B cell (primary cell): ENCODE measurements at places on chromosomes 6 and 20. TPM values are rescaled to one million over a fixed set of nuclear protein-coding genes. Genes with fewer than 3 reads are reported as not detected.

DNA sequence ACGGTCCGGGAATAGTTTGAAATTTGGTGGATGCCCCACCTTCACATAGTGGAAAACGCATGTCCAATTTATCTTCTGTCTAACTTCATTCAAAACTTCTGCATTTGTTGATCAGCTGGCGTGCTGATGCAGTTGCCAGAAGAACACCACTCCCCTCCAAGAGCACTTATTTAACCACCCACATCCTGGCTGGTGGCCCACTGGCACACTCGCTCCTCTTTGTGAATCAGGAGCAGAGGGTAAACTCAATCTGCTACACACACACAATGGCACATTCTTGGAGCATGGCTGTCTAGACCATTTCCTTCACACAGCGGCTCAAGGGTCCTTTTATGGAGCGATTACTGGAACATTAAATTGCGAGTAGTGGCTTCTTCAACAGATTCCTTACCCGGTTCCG, 55.1 kb upstream of the CEP162 start:
- no peaks in the 10 kb centered on the region for H3K4me1 ChIP-seq
- H3K4me3 ChIP-seq, result no peak overlapping the region
- no peak overlapping the region for H3K27ac ChIP-seq

DNA sequence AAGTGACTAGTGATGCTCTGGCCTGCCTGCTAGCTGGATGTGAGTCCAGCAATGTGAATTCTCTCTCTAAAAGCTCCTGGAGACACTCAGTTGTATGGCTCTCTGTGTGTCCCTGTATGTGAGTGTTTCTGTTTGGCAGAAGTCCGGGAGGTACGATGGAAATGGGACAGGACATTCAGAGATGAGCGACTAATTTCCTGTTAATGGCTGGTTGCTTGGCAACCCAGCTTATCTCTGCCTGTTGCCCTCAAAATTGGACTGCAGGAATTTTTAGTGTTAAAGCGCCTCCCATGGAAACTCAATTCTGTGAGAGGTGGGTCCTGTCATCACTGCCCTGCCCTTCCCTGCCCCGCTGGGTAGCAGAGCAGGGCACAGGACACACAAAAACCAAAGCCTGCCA, 136.8 kb upstream of the LRFN2 start:
- H3K36me3 ChIP-seq, result no peaks in the 10 kb centered on the region
- peaks cover 25% of the 10 kb centered on the region for H3K4me1 ChIP-seq
- H3K27me3 ChIP-seq, result no peaks in the 10 kb centered on the region
- no peak overlapping the region for H3K4me3 ChIP-seq

DNA sequence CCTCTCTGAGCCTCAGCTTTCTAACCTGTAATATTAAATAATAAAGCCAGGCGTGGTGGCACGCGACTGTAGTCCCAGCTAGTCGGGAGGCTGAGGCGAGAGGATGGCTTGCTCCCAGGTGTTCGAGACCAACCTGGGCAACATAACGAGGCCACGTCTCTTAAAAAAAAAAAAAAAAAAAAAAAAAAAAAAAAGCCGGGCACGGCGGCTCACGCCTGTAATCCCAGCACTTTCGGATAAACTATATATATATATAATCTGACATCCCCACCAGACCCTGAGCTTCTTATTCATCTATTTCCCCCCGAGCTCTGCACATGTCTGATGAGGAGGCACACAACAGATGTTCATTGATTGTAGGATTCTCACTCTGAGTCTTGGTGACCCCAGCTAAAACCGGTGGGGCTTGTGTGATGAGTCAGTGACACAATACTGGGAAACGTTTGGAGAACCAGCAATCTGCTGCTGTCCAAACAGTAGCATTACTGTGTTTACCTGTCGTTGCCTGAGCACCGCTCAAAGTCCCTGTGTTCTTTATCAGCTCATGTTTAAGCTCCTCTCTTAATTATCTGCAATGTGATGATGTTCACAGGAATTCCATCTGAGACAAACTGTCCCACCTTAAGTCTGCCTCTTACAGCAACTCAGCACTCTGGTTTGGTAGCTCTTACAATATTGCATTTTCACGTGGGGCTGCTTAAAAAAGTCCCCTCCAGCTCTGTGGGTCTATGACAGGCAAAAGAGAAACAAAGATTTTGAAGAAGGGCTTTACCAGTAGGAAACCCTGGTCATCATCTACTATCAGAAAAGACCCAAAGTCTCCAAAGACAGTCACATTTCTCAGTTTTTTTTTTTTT, 1.0 kb upstream of the SPATA2 start:
- peak overlapping the region; percentile 97 for H3K27ac ChIP-seq
- H3K4me3 ChIP-seq, result peak overlapping the region; percentile 96
- peaks cover 12% of the 10 kb centered on the region for H3K4me1 ChIP-seq
- H3K36me3 ChIP-seq, result no peaks in the 10 kb centered on the region
- H3K27me3 ChIP-seq, result no peaks in the 10 kb centered on the region
- DNase-seq, result peak; percentile 48

DNA sequence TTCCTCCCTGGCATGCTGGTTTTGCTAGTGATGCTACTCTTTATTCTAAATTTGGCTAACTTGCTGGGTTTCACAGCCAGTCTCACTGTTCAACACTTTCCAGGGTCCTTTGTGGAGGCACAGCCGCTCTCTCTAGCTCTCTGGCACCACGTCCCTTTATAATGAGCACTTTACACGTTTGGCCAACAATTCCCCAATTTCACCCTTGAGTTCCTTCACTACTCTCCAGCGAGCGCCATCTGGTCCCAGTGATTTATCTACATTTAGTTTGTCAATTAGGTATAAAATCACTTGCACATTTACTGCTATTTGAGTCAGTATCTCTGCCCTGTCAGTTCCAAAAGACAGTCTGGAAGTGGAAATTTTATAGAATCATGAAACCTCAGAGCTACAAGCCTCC, 241.9 kb upstream of the MOCS1 start:
- no peak overlapping the region for H3K27ac ChIP-seq
- H3K4me3 ChIP-seq, result no peak overlapping the region
- H3K36me3 ChIP-seq, result no peaks in the 10 kb centered on the region
- no peak for DNase-seq

- no peak overlapping the region for H3K27ac ChIP-seq
- H3K36me3 ChIP-seq, result peaks cover 10% of the 10 kb centered on the region
- H3K4me1 ChIP-seq, result peaks cover 31% of the 10 kb centered on the region
- no peak overlapping the region for H3K4me3 ChIP-seq
Measured at GRCh38 chr6:157063176-157063905, 260.0 kb downstream of the TMEM242 start.

Gene ZBP1
- total RNA-seq, result 29.9 and 36.9 TPM in 2 replicates

Gene HDGFL1
- not detected in 2 replicates for total RNA-seq

Gene SIRPA
- 10.2 TPM in 2 replicates for total RNA-seq

GRCh38 chr6:12806796-12807195, 90.2 kb downstream of the PHACTR1 start:
- H3K4me1 ChIP-seq, result no peaks in the 10 kb centered on the region
- no peaks in the 10 kb centered on the region for H3K27me3 ChIP-seq
- H3K27ac ChIP-seq, result no peak overlapping the region
- no peak for DNase-seq
- H3K36me3 ChIP-seq, result no peaks in the 10 kb centered on the region

DNA sequence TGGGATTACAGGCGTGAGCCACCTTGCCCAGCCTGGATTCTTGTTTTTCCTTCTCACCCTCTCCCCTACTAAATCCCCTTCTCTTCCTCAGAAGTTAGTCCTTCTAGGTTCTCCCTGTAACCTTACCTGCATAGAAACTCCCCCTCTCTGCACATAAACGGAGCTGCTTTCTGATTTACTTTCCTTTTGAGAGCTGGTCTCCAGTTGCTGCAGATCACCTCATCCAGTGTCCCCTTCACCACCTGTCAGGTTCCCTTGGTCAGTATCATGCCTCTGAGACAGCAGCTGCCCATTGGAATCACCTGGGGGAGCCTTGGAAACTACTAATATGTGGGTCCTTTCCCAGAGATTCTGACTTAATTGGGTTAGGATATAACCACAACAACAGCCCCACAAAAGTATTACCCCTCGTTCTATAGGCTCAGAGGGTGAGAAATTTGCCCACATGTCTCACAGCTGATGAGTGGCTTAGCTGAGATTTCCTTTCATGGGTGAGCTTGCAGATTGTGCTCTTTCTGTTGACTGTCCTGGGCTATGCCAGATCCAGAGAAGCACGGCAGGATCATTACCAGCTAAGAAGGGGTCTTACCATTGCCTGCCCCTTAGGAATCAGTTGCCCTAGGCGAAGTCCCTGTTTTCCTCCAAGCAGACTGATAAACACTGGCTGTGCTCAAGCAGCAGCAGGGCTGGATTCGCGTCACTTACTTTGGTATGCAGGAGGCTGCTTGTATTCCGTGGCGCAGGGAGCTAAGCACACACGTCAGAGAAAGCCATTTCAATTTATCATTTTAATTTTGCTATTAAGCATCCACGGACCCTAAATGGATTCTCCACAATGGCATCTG, 51.3 kb downstream of the AKAP12 start:
- no peak overlapping the region for H3K4me3 ChIP-seq
- H3K4me1 ChIP-seq, result no peaks in the 10 kb centered on the region
- H3K36me3 ChIP-seq, result no peaks in the 10 kb centered on the region

- no peaks in the 10 kb centered on the region for H3K4me1 ChIP-seq
- no peak overlapping the region for H3K27ac ChIP-seq
- peak; percentile 40 for DNase-seq
- H3K27me3 ChIP-seq, result no peaks in the 10 kb centered on the region
- H3K36me3 ChIP-seq, result no peaks in the 10 kb centered on the region
Measured at GRCh38 chr6:53679446-53679933, 13.9 kb upstream of the KLHL31 start.

Gene TGM3
- total RNA-seq, result not detected in 2 replicates

GRCh38 chr6:13113981-13114593, 214.2 kb downstream of the TBC1D7 start:
- peaks cover 7% of the 10 kb centered on the region for H3K27me3 ChIP-seq
- no peak overlapping the region for H3K4me3 ChIP-seq
- no peak for DNase-seq
- no peaks in the 10 kb centered on the region for H3K4me1 ChIP-seq

DNA sequence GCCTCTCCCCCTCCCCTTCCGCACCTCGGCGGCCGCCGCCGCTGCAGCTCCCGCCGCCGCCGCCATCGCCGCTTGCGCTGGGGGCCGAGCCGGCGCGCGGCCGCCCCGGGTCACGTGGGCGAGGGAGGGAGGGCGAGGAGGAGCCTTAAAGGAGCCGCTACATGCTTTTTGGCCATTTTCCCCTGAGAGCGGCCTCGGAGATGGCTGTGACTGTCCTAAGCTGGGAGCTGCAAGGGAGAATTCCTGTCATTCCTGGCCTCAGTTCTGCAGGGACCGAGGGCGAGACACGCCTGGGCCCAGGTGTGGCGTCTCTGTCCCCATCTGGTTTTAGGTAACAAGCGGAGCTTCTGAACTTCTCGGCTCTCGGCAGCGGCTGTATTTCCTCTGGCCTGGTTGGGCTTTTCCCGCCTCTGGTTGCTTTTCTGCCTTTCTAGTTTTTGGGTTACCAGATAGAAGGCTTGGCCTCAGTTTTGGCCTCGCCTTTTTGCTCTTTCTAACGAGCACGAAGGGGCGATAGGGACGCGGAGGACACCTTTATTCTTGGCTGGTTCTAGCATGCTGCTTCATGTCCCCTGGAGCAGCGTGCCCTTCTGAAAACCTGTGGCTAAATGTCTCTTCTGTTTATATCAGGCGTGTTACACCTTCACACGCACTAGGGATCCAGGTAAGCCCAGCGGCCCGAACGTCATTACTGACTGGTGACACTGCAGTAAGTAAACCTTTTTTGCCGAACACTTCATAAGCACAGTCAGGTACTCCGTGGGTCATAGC, at the start of gene EHMT2:
EHMT2 (minus strand) TSS at position 87 of the 771 bp plus-strand sequence; CDS start at position 66, 21 bp downstream.
- peak within 1 kb of the TSS; percentile 99 for H3K4me3 ChIP-seq
- peaks cover 13% of the 10 kb centered on the region for H3K4me1 ChIP-seq
- peaks cover 11% of the 10 kb centered on the region for H3K36me3 ChIP-seq
- peak within 1 kb of the TSS; percentile 76 for H3K27ac ChIP-seq
- peak; percentile 91 for DNase-seq

DNA sequence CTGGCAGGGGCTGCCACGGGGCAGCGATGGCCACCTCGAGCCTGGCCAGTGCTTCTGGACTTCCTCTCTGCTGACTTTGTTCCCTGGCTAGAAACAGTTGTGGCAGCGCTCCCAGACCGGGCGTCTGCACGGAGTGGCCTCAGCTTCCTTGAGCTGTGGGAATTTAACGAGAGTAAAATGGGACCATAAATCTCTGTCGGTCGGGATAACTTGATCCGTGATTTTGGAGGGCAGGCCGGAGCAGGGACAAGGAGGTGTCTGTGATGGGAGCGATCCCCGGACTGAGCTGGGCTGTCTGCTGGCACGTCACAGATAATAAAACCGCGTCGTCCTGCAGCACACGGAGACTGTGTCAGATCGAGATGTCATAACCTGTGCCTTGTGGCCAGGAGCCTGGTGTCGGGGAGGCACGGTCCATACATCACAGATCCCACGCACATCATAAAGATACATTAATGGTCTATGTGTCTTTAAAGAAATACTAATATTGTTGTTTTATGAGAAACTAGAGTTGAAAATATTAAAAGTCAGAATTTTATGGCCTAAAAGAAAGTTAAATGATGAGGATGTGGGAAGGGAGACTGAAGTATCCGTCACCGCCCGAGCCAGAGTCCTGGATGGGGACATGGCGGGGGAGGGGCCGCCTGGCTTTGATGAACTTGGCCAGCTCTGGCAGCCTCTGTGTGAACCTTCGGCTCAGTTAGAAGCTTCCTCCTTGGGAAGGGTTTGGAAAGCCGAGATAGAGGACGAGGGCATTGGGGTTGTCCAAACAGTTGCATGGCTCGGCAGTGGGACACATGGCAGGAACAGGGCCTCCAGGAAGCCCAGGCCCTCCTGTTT, 6.5 kb upstream of the RBBP8NL start:
- H3K4me1 ChIP-seq, result no peaks in the 10 kb centered on the region
- DNase-seq, result no peak
- H3K27me3 ChIP-seq, result no peaks in the 10 kb centered on the region
- H3K4me3 ChIP-seq, result no peak overlapping the region
- no peak overlapping the region for H3K27ac ChIP-seq

Gene GPR6
- not detected in 2 replicates for total RNA-seq
